ENCODE measurements at places on chromosomes 1 and 21.

- DNase-seq, result no peak
Observed at GRCh38 chr1:61566177-61566576, 158.8 kb downstream of the TM2D1 start.

DNA sequence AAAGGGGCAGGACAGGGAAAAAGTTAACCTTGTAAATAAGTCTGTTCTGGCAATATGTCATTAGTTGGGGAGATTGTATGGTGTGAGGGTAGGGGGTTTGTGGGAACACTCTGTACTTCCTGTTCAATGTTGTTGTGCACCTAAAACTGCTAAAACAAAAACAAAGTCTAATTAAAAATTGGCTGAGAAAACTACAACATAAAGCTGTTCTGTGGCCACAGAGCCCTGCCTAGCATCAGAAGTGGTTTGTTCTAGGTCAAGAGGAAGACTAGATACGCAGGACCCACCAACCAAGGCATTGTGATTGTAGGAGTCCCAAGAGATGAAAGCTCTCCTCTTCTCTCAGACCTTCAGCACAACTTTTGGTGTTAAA, 81.0 kb upstream of the LRRC8D start:
- DNase-seq, result no peak

DNA sequence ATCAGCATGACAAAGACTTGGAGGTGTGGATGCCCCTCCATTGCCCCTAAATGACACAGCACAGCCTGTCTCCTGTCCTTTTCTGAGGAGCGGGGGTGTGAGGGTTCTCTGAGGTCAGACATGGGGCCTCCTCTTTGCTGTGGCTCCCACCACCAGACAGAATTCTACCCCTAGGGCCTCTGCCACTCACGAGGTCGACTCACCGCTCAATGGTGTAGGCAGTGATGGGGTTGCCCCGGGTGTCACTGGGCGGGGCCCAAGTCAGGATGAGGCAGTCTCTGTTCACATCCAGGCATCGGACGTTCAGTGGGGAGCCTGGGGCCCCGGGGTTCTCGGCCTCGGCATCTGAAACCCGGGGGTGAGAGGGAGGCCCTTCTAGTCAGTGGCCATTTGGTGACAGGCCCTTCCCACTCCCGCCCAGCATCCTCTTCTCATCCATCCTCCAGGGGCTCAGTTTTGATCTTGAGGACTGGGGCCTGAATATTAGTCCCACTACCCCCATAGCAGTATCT, 19.9 kb downstream of the MYOM3 start:
- DNase-seq, result no peak

- DNase-seq, result peak; percentile 8
Observed at GRCh38 chr21:25639551-25640201, 618 bp downstream of the JAM2 start.

GRCh38 chr1:84365225-84366221, 32.8 kb upstream of the DNASE2B start:
- no peak for DNase-seq

DNA sequence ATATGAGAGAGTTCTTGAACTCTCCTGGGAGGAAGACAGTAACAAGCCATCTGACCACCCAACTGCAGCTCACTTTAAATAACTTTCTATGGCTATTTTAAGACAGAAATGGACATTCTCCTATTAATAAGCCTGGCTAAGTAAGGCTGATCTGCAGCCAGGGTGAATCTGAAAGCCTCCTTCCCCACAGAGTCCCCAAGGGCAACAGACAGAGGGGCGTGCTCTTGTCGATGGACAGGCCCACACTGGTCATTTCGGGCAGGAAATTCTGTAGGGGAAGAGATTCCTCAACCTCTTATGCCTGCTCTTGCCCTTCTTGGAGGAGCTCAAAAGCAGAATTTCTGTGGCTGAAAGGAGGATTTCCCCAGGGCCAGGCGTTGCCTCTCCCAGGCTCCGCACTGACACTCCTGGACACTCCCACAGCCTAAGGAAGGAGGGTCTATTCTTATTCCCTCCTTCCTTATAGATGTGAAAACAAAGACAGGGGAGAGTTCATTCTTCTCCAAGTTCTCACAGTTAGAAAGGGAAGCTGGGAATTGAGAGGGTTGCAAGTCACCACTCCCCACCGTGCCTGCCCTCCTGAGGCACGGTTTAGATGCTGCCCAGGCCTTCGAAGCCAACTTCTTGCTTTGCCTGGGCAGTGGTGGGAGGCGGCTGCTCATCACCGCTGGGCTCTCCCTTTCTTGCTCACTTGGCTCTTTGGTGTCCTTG, 17.9 kb upstream of the KANK4 start:
- no peak for DNase-seq

- DNase-seq, result no peak
Observed at GRCh38 chr1:78080767-78081166, 35.0 kb downstream of the GIPC2 start.

DNA sequence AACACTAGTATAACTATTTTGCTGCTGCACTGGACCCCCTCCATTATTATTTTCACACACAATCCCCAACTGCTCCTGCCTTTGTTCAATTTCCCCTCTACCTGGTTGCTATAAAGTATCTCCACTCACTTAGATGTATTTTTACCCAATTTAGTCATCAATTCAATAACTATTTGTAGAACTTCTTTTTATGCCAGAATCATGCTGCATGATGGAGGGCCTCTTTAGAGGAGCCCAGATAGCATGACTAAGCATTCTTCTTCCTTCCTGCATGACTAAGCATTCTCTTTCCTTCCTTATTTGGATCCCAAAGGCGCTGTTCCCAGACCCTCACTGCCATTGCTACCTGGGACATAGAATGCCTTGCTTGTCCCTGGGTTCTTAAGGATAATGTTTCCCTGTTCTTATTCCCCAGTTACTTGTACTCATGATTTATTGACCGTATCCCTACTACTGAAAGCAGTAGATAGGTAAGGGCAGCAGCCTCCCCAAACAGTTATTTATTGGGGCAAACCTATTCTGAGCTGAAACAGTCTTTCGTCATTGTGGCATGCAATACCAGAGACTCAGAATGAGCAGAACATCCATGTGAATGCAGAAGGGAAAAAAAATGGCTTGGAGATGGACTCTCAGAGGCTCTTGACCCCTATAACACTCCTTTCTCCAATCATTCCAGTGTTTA, 89.3 kb upstream of the AKT3 start:
- no peak for DNase-seq

DNA sequence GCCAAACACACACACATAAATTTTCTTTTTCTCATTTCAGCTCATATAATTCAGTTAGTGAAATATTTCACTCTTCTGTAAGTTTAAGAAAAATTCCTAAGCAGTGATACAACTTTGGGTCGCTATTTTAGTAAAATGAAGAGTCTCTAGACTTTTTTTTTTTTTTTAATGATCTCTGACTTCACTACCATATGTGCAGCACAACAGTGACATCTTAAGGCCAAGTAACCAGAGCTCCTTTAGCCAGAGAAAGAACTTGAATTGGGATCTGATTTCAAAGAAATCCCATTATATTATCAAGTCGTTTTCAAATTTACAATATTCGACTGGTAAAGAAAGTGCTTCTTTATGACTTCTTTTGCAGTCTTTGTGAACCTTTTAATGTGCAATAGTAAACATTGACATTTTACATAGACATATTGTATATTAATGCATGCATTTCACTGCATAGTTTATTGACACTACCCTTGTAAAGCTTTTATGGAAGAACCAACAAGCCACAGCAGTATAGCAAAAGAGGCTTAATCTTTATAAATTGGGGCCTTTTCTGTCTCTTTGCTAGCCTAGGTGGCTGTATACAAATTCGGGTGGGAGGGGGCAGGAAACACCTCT, 62.2 kb downstream of the LRRC40 start:
- DNase-seq, result no peak

- DNase-seq, result peak; percentile 21
Observed at GRCh38 chr21:37562920-37563640, 196.5 kb downstream of the DYRK1A start.

GRCh38 chr1:221878134-221878533, 136.2 kb upstream of the DUSP10 start:
- DNase-seq, result no peak

DNA sequence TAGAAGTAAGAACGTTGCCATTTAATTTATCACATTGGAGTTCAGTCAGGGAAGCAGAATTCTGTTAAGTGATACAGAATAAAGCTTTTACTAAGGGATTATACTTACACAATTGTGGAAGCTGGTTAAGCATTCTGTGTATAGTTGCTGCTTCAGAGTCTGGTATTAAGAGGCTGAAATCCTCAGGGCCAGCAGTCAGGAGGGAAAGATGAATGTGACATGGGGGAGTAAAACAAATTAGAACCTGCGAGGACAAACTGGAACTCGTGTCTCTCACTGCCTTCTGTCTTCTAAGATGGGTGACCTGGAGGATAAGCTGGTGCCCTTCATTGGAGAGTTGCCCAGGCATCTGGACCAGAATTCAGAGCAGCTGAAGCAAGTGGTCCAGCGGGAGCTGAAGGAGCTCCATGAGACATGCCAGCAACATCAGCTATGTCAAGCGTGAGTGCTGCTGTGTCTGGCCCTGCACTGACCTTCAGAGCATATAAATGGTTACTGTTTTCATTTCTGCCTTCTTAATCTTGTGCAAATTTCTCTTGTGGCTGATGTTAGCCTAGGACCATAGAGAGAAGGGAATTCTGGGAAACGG, 23.0 kb downstream of the MARK1 start:
- DNase-seq, result no peak

GRCh38 chr1:29836651-29837646, 600.6 kb downstream of the PTPRU start:
- no peak for DNase-seq

DNA sequence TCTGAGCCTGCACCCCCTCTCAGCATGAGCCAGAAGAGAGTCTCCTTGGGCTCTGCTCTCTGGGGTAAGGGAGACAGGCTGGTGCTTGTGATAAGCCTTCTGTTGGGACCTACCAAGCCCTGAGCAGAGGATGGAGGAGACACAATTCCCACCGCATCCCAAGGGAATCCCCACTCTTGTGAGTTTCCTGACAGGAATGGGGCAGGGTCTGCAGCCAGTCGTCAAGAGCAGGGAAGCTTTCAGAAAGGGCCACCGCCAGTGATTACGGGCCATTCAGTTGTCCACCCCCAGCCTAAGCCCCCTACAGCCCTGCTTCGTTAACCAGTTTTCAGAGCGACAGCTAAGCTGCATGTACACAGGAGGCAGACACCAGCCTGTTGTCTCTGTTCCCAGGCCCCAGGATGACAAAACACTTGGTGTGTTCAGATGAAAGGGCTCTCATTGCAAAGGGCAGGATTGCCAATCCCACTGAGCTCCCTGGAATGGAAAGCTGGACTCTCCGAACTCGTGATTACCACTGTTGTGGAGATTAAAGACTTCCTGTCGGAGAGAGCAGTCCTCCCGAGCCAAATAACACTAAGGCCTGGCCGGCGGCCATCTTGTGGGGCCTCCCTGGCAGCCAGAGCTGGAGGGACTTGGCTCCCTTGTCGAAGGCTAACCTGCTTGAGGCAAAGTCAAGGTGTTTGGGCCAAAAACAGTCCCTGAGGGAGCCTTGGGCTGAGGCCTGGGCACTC, 37.4 kb upstream of the SLC30A1 start:
- DNase-seq, result no peak

DNA sequence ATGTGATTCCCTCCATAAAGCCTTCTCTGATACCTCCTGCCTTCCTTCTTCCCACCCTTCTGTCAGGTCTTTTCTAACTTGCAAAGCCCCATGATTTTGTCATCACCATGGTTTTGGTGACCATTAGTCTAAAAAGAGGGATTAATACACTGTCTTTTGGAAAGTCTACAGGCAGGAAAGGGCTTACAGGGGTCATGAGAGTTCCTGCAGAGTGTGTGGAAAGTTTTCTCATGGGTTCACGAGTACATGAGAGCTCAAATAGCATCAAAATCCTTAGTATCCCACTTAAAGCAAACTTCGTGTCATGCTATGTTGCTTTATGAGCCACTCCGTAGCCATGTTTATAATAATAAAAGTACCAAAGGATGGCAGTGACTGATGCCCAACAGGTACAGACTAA, 86.6 kb upstream of the BMP8A start:
- no peak for DNase-seq

DNA sequence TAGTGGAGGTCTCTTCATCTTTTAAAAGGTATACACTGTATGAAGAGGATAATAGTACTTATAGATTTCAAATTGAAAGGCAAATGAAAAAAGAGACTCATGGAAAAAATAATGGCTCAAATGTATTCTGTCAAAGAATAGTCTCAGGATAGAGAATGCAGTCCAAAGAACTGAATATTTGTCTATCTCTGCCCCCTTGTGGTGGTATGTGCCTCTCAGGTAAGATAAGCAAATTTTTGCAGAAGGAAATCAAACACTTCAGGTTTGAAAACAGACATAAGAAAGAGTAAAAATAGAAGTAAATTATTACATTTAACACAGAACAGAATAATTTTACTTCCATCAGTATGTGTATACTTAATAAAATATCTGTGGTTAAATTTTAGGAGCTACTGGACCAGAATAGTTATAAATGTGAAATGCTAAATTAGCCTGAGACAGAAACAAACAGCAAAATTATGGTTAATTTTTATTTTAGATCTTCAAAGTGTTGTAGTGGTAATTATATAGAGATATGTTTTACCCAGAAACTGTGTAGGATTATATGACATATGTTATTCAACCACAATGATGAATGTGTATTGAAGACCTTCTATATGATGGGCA, 164.4 kb upstream of the PALMD start:
- no peak for DNase-seq

DNA sequence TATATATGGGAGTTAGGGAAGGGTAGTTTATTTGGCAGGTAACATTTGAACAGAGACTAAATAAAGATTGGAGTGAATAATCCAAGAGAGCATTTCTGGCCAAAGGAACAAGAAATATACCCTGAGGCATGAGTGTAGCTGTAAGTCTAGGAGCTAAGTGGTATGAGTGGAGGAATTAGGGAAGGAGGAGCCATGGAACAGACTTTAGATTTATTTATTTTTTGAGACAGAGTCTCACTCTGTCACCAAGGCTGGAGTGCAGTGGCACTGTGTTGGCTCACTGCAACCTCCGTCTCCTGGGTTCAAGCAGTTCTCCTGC, 18.4 kb downstream of the CAPZA1 start:
- no peak for DNase-seq

GRCh38 chr1:59434336-59434735, 137.4 kb downstream of the FGGY start:
- no peak for DNase-seq

- DNase-seq, result no peak
Observed at GRCh38 chr1:1058921-1059493, 15.1 kb downstream of the RNF223 start.

GRCh38 chr1:159980076-159980475, 26.0 kb upstream of the SLAMF9 start:
- no peak for DNase-seq

- no peak for DNase-seq
Observed at GRCh38 chr1:96804648-96805047, 83.1 kb downstream of the PTBP2 start.

- DNase-seq, result no peak
Observed at GRCh38 chr1:209651138-209651587, 1.1 kb downstream of the LAMB3 start.
